ENCODE measurements at places on chromosomes 3 and 15. TPM values are rescaled to one million over a fixed set of nuclear protein-coding genes. Genes with fewer than 3 reads are reported as not detected.

The PLSCR5 gene
- total RNA-seq = not detected

The ZNF619 gene
- 10.1 TPM for total RNA-seq

The WWTR1 gene
- 1.8 TPM for total RNA-seq

The ABI3BP gene
- 1.2 TPM for total RNA-seq

The GUCA1C gene
- not detected for total RNA-seq

The THBS1 gene
- total RNA-seq = 0.91 TPM

The RTP3 gene
- total RNA-seq = not detected

The GOLGA8Q gene
- total RNA-seq = 7.7 TPM

The MTFMT gene
- 20.2 TPM for total RNA-seq

The PLCH1 gene
- total RNA-seq = 0.26 TPM

The ZNF80 gene
- 4.5 TPM for total RNA-seq

The TMC3 gene
- total RNA-seq = not detected

The ACAD11 gene
- total RNA-seq = 19.6 TPM

The MYEF2 gene
- 19.9 TPM for total RNA-seq

Measured in activated CD8-positive, alpha-beta memory T cell treated with anti-CD3 and anti-CD28 coated beads, Interleukin-2, amount 10 ng/mL, durations not matched to agents 7 days and 5 days (primary cell).